Activated naive CD4-positive, alpha-beta T cell treated with anti-CD3 and anti-CD28 coated beads, Interleukin-2, amount 50 U/mL, for 16 hours (primary cell): ENCODE measurements at places on chromosomes 7 and 10.

- no peak for DNase-seq
Observed at GRCh38 chr7:46071601-46072000, 150.5 kb upstream of the IGFBP3 start.

GRCh38 chr10:8229153-8229552 is 174.7 kb downstream of the GATA3 start:
- DNase-seq = no peak

DNA sequence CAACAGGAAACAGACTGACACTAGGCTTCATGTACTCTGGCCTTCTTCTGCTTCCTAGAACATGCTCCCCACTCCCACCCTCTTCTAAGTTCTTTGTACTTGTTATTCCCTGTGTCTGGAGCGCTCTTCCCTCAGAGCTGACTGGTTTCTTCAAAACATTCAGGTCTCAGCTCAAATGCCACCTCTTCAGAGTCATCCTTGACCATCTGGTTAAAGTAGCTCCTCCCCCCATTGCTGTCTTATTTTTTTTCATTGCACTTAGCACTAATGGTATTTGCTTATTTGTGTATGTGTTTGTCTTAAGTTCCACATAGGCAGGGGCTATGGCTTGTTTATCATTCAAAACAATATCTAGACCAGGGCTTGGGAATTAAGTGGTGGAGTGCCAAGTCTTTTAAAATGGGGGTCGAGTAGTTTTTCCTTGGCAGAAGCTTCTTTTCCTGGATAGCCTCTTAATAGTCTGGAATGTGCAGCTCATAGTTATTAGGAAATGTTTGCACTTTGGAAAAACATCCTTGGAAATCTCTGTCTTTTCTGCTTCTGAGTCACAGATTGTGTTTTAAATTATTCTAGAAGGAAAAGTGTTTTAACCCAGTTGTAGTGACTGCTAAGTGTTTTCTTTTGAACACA is 60.0 kb downstream of the RALA start:
- DNase-seq = no peak

DNA sequence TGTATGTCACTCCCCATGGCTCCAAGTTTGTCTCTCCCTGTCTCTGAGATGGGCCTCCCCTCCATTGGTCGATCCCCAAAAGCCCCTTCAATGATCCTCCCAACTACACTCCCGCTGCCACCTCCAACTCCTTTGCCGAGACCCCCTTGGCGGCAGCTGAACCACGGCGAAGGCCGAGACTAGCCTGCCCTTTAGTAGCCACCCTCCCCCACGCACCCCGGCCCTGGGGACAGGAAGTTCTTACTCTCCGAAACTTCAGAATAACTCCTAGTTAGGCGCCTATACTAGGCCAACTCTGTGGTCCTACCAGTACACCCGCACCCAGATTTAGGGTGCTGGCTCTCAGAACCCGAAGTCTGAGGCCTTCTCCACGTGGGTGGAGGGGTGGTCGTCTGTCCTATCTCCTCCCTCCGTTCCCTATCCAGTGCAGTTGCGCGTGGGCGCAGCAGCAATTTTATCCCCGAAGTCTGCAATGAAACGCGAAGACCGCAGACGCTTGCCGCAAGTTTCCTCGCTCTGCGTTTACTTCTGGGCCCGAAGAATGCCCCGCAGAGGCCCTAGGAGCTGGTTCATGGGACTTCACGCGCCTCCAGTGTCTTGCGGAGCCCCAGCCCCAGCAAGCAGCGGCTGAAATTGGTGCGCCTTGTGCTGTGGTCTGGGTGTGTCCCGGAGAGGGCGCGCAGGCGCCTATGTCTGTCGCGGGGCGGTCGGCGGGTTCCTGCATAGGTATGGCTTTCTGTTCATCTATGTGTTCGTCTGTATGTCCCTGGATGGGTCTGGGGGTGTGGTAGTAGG is 82.6 kb upstream of the SLF2 start:
- no peak for DNase-seq

DNA sequence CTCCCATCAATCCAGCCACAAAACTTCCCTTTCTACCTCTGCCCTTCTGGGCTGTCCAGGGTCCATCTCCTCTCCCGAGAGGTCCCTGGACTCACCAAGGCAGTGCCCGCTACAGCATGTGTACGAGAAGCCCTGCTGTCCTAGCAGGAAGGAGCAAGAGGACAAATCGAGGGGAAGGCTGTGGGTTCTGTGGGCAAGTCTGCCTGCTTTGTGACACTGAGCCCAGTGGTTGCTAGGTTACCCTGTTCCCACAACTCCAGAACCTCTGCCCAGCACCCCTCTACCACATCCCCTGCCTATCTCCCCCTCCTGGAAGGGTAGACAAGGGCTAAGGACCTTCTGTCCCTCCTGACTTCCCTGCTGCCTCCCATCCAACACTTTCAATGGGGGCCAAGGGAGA is at the start of gene TBATA:
Gene TBATA, minus strand, starts transcription at position 188 of the 400 bp plus-strand sequence. CDS start 1,998 bp downstream, outside the sequence.
- DNase-seq = no peak
